ENCODE measurements at places on chromosomes 13 and 19.

- peaks cover 14% of the 10 kb centered on the region for H3K4me1 ChIP-seq
- no peak for DNase-seq
- no peak overlapping the region for H3K4me3 ChIP-seq
- no peaks in the 10 kb centered on the region for H3K27me3 ChIP-seq
- H3K27ac ChIP-seq = no peak overlapping the region
Observed at GRCh38 chr19:1953441-1954094, 12.6 kb downstream of the CSNK1G2 start.

DNA sequence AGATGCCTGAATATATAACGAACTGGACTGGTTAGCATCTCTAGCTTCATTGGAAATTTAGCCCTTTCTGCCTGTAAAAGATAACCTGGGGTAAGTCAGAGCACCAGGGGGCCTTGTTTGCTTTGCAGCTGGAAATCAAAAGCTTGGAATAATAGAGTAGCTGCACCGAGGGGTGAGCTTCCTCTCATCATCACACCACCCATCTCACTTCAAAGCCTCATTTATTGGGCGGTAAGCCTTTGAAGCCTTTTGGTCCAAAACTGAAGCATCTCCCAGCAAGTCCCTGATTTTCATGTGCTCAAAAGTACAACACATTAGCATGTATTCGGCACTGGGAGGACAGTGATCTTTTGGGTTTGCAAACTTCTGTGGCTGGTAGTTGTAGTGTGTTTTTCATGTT is 405.1 kb downstream of the FOXO1 start:
- H3K27me3 ChIP-seq = no peaks in the 10 kb centered on the region
- H3K4me3 ChIP-seq = no peak overlapping the region

DNA sequence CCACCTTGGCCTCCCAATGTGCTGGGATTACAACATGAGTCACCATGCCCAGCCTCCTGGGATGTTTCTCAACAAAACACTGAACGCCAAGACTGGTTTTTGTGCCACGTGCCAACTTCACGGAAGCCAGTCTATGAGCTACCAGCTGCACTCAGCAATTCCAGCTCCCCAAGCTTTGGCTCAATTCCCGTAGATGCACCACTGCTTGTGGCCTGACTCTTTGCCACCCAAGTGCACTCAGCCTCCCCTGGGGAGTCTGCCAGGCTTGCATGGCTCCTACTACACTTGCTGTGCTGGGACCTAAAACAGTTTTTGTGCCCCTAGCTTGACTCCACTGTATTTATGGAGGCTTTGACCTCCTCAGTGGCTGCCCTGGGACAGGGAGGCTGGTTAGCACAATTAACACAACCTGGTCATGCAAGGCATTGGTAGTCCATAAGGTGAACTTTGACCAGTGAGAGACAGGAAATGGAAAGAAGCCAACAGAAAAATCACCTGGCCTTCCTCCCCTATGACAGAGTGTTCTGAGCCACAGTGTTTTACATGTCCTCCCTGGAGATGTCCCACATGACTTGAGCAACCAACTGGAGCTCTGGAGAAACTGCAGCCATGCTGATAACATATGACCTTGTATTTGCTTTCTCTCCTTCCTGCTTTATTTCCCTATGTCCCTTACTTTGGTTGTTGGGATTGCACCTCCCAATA is 1173.1 kb downstream of the UQCRFS1 start:
- no peaks in the 10 kb centered on the region for H3K27me3 ChIP-seq
- no peak overlapping the region for H3K4me3 ChIP-seq
- no peaks in the 10 kb centered on the region for H3K36me3 ChIP-seq
- no peaks in the 10 kb centered on the region for H3K4me1 ChIP-seq
- no peak overlapping the region for H3K27ac ChIP-seq

GRCh38 chr13:26589754-26590153 is 32.3 kb downstream of the WASF3 start:
- peaks cover 1% of the 10 kb centered on the region for H3K27me3 ChIP-seq
- H3K4me1 ChIP-seq = peaks cover 3% of the 10 kb centered on the region
- no peak overlapping the region for H3K27ac ChIP-seq
- H3K4me3 ChIP-seq = no peak overlapping the region

- no peaks in the 10 kb centered on the region for H3K4me1 ChIP-seq
- no peak for DNase-seq
Observed at GRCh38 chr19:14187561-14187960, 18.4 kb downstream of the ADGRL1 start.

DNA sequence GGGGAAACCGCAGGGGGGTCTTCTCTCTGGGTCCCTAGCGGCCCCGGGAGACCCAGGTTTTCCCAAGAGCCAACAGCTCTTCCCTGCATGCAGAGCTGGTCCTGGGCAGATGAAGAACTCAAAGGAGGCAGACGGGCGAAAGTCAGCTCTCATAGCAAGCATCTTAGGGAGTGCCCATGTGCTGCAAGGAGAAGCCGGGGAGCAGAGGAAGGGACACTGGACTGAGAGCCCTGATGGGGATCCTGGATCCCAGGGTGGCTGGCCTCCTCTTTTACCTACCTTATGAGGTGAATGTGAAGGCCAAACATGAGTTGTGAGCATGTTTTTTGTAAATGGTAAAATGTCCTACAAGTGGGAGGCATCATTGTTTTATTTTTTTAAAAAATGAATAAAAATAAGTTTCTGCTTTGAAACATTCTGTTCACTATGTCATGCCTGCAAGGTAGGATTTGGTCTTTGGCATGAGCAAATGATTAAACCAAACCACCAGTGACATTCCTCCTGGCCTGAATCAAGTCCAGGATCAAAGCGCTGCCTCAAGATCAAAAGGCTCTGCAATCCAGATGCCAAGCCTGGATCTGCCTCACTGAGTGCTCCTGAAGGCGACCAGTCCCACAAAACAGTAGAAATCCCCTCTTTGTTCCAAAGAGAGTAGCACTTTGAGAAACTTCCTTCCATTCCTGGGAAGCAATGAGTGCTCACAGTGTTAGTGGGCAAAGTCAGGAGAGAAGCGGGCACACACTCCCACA is 92.2 kb upstream of the SERP2 start:
- no peak for DNase-seq
- H3K27me3 ChIP-seq = no peaks in the 10 kb centered on the region
- no peak overlapping the region for H3K27ac ChIP-seq

DNA sequence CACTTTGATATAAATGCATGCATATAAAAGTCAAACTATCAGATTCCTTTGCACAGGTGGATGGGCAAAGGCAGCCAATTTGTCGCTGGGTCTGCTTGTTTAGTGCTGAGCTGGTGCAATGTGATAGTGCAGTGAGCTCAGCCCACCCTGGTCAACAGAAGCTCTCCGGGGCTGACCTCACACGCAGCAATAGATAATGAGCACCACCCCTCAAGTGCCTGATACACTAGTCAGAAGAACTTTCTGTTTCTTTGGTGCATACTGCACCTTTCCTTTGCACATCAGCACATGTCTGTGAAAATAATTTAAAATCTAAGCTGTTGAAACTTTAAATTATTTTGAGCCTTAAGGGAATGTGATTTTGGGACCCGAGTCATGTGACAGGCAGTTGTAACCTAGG is 20.2 kb downstream of the ATP8A2 start:
- H3K4me3 ChIP-seq = no peak overlapping the region
- no peak overlapping the region for H3K27ac ChIP-seq
- H3K27me3 ChIP-seq = no peaks in the 10 kb centered on the region
- H3K36me3 ChIP-seq = no peaks in the 10 kb centered on the region
- no peak for DNase-seq

DNA sequence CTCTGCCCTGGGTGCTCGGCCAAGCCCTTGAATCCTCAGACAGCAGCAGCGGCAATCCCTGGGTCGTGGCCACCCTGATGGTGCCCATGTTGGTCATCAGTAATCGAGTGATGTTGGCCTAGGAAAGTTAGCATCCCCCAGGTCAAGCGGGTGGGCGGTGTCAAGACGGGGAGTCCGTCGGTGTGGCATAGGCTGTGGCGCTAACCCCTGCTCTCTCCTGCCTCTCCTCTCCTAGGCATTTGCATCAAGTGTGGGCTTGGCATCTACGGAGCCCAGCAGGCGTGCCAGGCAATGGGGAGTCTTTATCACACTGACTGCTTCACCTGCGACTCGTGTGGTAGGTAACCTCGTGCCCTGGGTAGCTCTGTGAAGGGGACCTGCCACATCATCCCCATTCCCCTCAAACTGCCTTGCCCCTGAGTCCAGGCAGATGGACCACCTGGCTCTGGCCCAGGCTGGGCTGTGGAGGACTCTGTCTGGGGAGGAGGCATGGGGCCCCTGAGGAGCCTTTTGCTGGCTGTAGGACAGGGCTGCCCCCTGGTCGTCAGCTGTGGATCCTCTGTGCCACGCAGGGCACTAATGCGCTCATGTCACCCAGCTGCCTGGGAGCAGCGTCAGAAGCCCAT is 8.7 kb downstream of the WTIP start:
- H3K4me1 ChIP-seq = no peaks in the 10 kb centered on the region
- H3K36me3 ChIP-seq = peaks cover 2% of the 10 kb centered on the region
- H3K4me3 ChIP-seq = no peak overlapping the region
- no peaks in the 10 kb centered on the region for H3K27me3 ChIP-seq
- no peak for DNase-seq

GRCh38 chr19:44845612-44846454 is at the start of gene NECTIN2:
TSS of gene NECTIN2 (plus strand) at chr19:44846297. CDS start at chr19:44846526, 229 bp downstream.
- H3K27me3 ChIP-seq = no peaks in the 10 kb centered on the region
- H3K36me3 ChIP-seq = no peaks in the 10 kb centered on the region
- DNase-seq = peak; percentile 97
- H3K4me3 ChIP-seq = peak within 1 kb of the TSS; percentile 94

GRCh38 chr13:95660981-95661581 is 15.9 kb upstream of the DNAJC3 start:
- no peak overlapping the region for H3K4me3 ChIP-seq
- H3K36me3 ChIP-seq = no peaks in the 10 kb centered on the region
- no peaks in the 10 kb centered on the region for H3K27me3 ChIP-seq
- H3K27ac ChIP-seq = no peak overlapping the region
- no peaks in the 10 kb centered on the region for H3K4me1 ChIP-seq

DNA sequence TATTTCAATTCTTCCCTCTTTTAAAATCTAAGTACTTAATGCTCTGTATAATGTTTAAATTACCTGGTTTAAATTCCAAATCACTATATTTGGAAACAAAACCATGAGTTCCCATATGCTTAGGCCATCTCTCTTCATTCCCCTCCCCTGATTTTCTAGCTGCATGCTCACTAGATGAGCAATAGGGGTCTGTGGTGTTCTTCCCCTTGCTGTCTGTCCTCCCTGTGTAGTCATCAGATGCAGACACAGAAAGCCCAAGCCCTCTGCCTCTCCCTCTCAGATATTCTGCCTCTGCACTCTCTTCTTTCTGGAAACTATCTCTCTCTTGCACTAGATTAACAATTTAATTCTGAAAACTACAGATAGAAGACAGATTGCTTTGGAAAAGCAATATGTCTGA is 1730.2 kb downstream of the OLFM4 start:
- no peaks in the 10 kb centered on the region for H3K27me3 ChIP-seq
- H3K36me3 ChIP-seq = no peaks in the 10 kb centered on the region

DNA sequence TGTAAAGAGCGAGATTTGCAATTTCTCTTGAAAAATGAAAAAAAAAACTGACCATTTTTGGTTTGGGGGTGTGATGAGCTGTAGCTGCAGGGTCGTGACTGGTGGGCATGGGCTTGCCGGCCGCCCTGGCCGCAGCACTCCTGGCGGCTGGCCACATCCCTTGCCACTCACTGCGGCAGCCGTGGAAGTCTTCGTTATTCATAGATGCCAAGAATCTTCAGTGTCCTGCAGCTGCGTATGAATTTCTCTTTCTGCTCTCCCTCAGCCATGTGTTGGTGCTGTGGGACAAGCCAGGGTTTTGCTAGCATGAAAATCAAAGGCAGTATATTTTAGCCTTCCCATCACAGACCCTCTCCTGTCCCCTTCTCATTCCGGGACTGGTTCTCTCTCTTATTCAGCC is 151.7 kb upstream of the TSHZ3 start:
- H3K27me3 ChIP-seq = no peaks in the 10 kb centered on the region
- no peaks in the 10 kb centered on the region for H3K4me1 ChIP-seq
- DNase-seq = no peak
- no peaks in the 10 kb centered on the region for H3K36me3 ChIP-seq
- no peak overlapping the region for H3K27ac ChIP-seq
- H3K4me3 ChIP-seq = no peak overlapping the region

- H3K27ac ChIP-seq = no peak overlapping the region
- H3K27me3 ChIP-seq = no peaks in the 10 kb centered on the region
- no peaks in the 10 kb centered on the region for H3K36me3 ChIP-seq
- no peak overlapping the region for H3K4me3 ChIP-seq
- DNase-seq = no peak
Observed at GRCh38 chr13:99724633-99725517, 223.6 kb downstream of the TM9SF2 start.

GRCh38 chr13:100131863-100132574 is 43.1 kb downstream of the PCCA start:
- H3K27me3 ChIP-seq = no peaks in the 10 kb centered on the region
- no peak overlapping the region for H3K4me3 ChIP-seq
- no peak overlapping the region for H3K27ac ChIP-seq
- 0 out of 2 replicates have a peak, but pooled peaks cover 3% of the 10 kb centered on the region for H3K4me1 ChIP-seq
- DNase-seq = no peak

DNA sequence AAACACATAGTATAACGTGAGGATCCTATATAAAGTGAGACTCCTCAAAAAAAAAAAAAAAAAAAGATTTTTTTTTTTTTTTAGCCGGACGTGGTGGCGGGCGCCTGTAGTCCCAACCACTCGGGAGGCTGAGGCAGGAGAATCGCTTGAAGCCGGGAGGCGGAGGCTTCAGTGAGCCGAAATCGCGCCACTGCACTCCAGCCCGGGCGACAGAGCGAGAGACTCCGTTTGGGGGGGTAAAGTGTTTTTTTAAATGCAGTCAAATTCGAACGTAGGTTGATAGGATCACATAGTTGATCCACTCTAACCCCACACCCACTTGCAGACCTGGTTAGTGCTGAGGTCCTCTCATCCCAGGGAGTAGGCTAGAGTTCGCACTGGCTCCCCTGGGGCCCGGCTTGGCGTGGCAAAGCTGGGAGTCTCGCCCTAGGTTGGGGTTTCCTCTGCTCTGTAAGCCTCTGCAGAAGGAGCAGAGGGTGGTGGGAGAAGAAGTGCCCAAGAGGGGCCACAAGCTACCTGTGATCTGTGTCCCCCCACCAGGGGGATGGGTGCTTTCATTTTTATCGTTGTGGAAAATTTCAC is 6.5 kb downstream of the RNF225 start:
- no peak for DNase-seq
- H3K27me3 ChIP-seq = peaks cover under 1% of the 10 kb centered on the region
- no peak overlapping the region for H3K27ac ChIP-seq
- H3K36me3 ChIP-seq = no peaks in the 10 kb centered on the region
- peaks cover 5% of the 10 kb centered on the region for H3K4me1 ChIP-seq
- H3K4me3 ChIP-seq = peak overlapping the region; percentile 75

GRCh38 chr19:45769821-45770191 is 754 bp upstream of the SIX5 start:
- peak overlapping the region; percentile 78 for H3K27ac ChIP-seq
- H3K27me3 ChIP-seq = no peaks in the 10 kb centered on the region
- no peaks in the 10 kb centered on the region for H3K36me3 ChIP-seq
- DNase-seq = peak; percentile 77
- H3K4me1 ChIP-seq = peaks cover 19% of the 10 kb centered on the region

GRCh38 chr13:28654276-28654675 is 4.7 kb upstream of the POMP start:
- no peaks in the 10 kb centered on the region for H3K27me3 ChIP-seq
- H3K27ac ChIP-seq = no peak overlapping the region
- no peaks in the 10 kb centered on the region for H3K36me3 ChIP-seq
- no peak for DNase-seq
- H3K4me3 ChIP-seq = no peak overlapping the region
